ENCODE measurements at places on chromosomes 3 and 15.
A peak's percentile ranks its signal among the peaks of the same experiment; 100 is the strongest.

DNA sequence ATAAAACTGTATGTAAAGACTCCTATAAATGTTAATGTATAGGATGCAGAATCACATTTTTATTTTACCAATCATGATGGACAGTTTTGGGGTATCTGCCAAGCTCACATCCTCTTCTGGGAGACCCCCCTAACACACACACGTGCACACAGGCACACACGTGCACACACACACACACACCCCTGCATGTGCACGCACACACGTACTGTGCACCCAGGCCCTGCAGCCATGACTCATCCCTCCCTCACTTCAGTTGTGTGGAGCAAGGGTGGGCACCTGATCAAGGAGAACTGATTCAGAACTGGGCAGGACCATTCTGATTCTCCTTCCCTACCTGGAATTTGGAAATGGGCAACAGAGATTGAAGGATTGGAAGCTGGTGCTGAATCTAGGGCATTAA lies 16.0 kb upstream of the MINDY4B start:
- DNase-seq = no peak

DNA sequence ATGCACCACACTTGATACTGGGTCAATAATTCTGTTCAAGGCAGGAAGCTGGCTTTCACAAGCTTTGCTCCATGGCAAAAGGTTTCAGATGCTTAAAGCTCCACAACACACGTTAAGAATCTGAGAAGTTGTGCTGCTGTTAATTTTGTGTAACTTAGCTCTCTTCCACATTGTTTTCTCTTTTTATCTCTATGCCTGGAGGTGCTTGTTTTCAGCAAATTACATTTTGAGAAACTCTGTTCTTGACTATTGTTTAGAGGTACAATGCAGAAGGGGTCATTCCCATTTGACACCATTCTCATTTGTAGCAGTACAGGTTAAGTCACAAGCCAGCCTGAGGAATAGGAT lies 156.0 kb downstream of the FNDC3B start:
- DNase-seq = no peak

GRCh38 chr15:84009616-84010015 lies 226.0 kb upstream of the GOLGA6L4 start:
- no peak for DNase-seq

DNA sequence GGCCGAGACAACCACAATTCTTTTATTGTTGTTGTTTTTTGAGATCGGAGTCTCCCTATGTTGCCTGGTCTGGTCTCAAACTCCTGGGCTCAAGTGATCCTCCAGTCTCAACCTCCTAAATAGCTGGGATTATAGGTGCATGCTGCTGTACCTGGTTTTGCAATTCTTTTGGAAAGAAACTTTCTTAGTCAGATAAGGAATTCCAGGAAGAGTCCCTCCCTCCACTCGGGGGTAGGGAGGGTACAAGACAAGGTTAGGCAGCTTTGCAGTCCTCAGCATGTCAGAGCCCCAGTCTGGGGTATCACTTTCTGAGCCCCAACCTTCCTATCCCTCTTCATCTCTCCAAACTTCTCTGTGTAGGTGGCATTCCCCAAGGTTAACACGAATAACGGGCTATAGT lies 33.8 kb upstream of the FURIN start:
- DNase-seq = no peak

DNA sequence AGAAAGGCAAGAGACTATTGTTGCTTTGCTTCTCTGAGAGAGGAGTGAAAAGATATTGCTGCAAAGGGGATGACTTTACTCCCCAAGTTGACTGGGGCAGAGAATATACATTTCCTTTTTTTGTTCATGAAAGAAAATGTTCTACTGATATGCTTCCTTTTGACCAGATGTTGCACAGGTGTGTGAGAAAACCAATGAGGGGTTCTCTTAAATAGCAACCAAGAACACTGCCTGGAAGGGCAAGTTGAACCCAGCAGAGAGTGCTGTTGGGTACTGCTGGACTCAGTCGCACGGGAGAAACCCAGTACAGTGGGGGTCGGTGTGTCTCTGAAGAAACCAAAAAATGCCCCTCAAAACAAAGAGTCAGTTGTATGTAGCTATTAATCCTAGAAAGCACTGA lies 101.2 kb downstream of the CHST2 start:
- no peak for DNase-seq

- DNase-seq = no peak
Measured at GRCh38 chr3:9110316-9110715, 139.1 kb downstream of the SRGAP3 start.

GRCh38 chr15:34650177-34650576 lies 66.7 kb upstream of the GOLGA8B start:
- DNase-seq = no peak

DNA sequence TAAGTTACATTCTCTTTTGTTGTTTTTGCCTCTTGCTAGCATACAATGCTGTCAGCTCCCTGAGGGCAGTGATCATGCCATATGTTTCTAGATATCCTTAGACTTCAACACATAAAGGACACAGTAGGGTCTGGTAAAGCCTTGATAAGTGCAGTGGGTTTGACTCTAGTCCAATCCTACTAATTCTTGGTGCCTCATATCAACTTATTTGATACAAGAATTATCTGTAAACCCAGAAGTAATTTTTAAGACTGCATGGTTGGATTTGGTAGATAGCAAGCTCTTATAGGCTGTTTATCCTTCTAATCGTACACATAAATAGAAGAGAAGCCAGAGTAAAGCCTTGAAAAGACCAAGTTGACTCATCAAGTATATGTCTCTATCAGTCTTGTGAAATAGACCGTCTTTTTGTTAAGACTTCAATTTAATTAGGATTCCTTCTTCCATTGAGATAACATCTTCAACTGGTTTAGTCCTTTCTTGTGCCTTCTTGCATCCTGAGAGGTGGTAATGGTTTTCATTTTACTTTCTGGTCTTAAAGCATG lies 265.6 kb upstream of the CDIN1 start:
- DNase-seq = no peak

DNA sequence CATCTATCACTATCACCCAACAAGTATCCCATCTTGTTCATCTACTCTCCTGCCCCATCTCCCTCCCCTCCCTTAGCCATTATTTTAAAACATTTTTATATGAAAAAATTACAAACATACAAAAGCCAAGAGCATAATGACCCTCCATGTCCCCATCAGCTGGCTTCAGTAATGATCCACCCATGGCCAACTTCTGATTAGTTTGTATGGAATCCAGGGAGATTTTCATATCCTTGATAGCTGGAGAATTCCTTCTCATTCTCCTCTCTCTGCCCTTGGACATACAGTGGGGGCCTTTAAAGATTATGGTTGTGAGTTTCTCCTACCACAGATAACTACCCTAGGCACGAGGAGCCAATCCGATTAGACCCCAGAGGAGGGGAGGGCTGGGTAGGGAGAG lies 40.2 kb downstream of the IRAK2 start:
- DNase-seq = no peak

DNA sequence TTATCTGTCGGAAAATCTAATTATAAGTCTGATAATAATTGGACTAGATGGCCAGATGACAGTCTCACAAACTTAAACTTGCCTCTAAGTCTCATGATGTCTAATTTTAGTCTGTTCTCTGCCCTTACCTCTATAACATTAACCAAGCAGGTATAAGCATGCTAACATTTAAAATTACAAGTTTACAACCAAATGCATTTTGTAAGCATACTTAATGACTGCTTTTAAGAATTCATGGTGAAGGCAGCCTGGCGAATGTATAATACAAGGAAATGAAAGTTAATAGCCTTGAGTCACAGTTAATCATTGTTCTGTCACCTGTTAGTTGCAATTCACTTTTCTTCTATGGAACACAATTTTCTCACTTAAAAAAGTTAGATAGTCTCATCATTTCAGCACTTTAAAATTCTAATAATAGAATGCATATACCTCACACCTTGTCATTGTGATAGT lies 16.5 kb downstream of the BCHE start:
- DNase-seq = no peak

DNA sequence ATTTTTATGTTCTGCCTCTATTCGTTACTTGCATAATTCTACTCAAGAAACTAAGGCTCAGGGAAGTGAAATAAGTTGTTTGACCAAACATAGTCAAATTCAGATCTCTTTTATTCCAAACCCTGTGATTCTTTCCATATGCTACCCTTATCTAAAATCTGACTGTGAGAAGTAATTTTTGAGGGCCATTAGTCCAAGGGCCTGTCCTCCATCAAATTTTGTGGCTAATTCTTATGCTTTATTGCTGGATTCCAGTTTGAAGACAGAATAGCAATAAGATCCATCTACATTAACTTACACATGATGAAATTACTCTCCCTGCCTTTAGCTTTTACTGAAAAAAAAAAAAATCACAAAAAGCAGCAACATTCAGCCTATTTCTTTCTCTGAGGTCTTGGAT lies 74.0 kb downstream of the ZIC1 start:
- no peak for DNase-seq

DNA sequence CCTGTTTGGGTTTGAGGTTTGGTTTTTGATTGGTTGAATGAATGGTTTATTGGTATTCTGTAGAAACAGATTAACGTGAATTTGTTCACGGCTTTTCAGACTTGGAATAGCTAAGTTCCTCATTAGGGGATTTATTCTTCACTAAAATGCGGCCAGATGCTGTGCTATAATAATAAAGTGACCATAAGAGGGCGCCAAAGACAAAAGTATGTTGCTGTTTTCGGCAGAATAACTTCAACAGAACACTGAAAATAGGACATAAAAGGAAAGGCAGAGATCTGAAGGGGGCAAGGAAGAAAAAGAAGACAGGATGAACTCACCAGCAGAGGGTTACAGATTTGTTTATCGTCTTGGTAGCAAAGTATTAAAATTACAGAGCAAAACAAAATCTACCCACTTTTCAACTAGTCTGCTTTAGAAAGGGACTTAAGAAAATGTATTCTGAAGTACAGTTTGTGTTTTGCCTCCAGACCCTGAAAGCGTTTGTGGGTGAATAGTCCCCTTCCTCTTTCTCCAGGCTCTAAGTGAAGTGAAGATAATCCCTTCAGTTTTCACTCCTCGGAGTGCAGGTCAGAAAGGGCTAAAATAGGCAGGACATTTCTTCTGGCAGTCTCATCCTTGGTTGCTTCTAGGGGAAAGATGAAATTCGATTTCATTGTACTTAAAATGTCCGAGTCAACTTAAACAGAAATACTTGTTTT lies 147.6 kb downstream of the IL20RB start:
- no peak for DNase-seq

DNA sequence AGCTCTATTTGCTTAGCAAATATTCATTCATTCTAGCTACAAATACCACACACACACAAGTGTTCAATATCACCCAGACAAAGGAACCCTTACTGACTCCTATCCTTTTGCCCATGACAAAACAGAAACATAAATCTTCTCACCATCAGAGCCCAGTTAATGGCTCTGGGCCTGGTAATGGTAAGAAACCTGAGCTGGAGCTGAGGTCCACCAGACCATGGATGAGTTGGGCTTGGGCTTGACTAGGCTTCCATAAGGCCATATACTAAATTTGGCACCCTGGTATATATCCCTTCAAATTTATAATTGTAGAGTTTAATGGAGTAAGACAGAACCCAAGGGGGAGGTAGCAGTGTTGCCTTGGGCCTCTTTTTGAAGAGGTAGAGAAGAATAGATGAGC lies 29.4 kb downstream of the GPR176 start:
- no peak for DNase-seq

GRCh38 chr3:125033135-125033534 lies 22.7 kb downstream of the HEG1 start:
- no peak for DNase-seq

- DNase-seq = peak; percentile 40
Measured at GRCh38 chr15:48250640-48251076, 44.6 kb downstream of the SLC12A1 start.

GRCh38 chr15:64267331-64267973 lies 88.5 kb downstream of the CSNK1G1 start:
- peak; percentile 25 for DNase-seq

Measured in activated CD4-positive, alpha-beta T cell treated with anti-CD3 and anti-CD28 coated beads for 36 hours (primary cell).